ENCODE measurements at places on chromosomes 7 and 10.

GRCh38 chr7:137073571-137074325 is 205.3 kb downstream of the CHRM2 start:
- DNase-seq = no peak

GRCh38 chr10:132403511-132404168 is 6.6 kb downstream of the PWWP2B start:
- no peak for DNase-seq

GRCh38 chr10:49314806-49315205 is 15.8 kb downstream of the C10orf71 start:
- DNase-seq = no peak

- no peak for DNase-seq
Measured at GRCh38 chr7:108634535-108634934, 64.9 kb downstream of the DNAJB9 start.

DNA sequence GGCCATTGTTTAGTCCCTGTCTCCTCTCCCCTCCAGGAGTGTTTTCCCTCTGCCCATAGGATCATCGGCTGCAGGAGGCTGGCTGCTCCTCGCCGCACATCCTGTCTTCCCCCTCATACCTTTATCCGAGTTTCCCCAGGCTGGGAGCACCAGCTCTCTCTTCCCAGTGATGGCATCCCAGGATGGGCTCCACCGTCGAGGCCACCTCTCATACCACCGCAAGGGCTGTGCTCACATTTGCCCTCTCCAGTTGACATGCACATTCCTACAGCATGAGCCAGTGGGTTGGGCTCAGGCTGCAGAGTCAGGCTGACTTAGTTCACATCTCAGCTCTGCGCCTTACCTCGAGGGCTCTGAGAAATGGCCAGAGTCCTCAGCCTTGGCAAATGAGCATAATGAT is 12.1 kb downstream of the HKDC1 start:
- no peak for DNase-seq

DNA sequence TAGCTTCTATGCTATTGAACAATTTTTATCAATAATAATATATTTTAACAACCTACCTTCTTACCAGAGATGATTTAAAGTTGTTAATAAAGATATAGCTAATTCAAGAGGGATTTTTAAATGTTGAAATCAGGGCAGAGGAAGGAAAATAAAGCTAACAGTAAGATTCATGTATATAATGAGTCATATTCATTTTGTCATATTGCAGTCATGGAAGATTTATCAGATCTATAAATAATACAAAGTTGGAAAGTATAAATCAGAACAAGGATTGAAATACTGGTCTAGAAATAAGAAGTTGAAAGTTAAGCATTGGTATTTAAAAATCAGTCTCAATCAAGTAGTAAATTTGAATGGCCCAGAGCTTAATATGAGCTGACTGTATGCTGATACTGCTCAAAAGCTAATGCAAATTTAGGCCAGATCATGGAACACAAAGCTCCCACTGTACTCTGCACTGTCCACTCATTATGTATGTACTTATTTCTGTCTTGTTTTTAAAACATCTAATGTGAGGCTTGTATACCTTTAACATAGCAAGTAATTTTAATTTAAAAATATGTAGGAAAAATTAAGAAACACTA is 196.9 kb downstream of the ZEB1 start:
- DNase-seq = no peak

GRCh38 chr10:4372601-4373000 is 453.4 kb upstream of the AKR1E2 start:
- DNase-seq = no peak
